ENCODE measurements at places on chromosomes 11 and 22. TPM values are rescaled to one million over a fixed set of nuclear protein-coding genes. Genes with fewer than 3 reads are reported as not detected.
A peak's percentile ranks its signal among the peaks of the same experiment; 100 is the strongest.

- DNase-seq: no peak
Observed at GRCh38 chr11:44752713-44753112, 26.0 kb downstream of the TSPAN18 start.

GRCh38 chr11:11770921-11771486, 70.8 kb upstream of the USP47 start:
- DNase-seq: no peak

DNA sequence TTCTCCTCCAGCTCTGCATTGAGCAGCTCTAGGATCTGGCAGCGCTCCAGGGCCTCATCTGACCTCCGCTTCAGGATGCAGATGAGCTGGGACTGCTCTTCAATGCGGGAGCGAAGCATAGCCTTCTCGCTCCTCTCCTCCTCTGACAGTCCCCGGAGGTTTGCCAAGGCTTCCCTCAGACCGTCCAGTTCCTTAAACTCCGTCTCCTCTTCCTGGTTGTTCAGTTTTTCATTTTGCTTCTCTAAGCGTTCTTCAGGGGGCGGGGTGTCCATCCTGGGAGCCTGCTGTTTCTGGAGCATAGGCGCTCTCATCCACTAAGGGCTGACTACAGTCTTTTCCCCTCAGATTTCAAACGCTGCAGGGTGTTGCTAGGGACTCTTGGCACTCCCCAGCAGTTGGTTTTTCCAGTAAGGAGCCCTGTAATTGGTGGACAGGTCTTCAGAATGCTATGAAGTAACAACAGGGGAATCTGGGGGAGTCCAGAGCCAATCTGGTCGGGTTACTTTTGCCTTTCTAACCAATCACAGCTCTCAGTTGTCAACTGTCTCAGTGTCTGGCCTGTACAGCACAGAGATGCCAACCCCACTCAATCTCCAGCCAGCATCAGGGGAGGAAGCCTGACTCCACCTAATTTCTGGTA, at the start of gene CCDC89:
TSS of gene CCDC89 (minus strand) at position 376 of the 640 bp plus-strand sequence. CDS start at position 311, 65 bp downstream.
- peak; percentile 72 for DNase-seq

DNA sequence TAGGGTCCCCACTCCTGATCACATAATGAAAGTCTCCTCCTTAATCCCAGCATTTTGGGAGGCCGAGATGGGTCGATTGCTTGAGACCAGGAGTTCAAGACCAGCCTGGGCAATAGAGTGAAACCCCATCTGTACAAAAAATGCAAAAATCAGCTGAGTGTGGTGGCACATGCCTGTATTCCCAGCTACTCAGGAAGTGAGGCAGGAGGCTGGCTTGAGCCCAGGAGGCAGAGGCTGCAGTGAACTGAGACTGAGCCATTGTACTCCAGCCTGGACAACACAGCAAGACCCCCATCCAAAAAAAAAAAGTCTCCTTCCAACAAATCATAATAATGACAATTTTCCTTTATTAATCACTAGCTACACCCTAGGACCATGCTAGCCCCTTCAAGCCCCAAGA, 15.1 kb downstream of the ZMAT5 start:
- no peak for DNase-seq

DNA sequence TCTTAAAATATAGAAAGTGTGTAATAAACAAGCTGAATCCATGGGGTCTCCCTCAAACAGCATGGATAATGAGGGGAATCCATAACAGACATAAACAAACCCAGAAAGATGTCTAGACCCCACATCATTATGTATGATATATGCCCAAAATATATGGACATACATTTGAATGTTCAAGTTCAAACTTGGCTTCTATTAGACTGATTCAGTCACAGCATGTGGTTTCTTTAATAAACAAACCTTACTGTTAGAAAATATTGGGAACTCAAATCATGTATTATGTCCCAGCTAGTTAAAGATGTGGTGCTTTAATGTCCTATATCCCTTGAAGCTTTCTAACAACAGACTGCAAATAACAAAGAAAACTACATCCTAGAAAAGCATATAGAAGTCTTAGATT, 228.6 kb downstream of the SOX6 start:
- no peak for DNase-seq

GRCh38 chr11:119483341-119483880, 60.4 kb upstream of the THY1 start:
- no peak for DNase-seq

- DNase-seq: peak; percentile 23
Observed at GRCh38 chr11:3021125-3021524, 29.0 kb upstream of the NAP1L4 start.

GRCh38 chr11:12243911-12244550, 133.3 kb upstream of the PARVA start:
- DNase-seq: no peak

DNA sequence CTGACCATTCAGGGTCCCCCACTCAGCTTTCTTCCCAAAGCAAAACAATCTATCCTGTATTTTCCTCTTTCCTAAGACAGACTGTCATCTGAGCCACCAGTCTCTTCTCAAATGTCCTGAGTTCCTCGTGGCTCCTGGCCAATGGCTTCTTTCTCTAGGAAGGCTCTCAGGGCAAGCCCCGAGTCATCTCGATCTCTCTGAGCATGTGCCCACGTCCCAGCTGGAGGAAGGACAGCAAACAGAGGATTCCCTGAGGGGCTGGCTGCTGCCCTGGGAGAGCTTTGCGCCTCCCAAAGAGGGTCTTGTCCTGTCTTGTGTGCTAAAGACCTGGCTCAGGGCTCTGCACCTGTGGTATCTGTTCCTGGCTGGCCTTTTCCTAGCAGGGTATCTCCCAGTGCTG, 8.3 kb downstream of the SLC37A2 start:
- DNase-seq: no peak

GRCh38 chr11:61354208-61354607, 7.5 kb downstream of the CYB561A3 start:
- DNase-seq: no peak

The C2CD2L gene
- polyA plus RNA-seq: 10.3 TPM

GRCh38 chr11:101848262-101848661, 66.5 kb upstream of the CEP126 start:
- DNase-seq: no peak

GRCh38 chr11:79242616-79243015, 198.2 kb downstream of the TENM4 start:
- DNase-seq: no peak

- no peak for DNase-seq
Observed at GRCh38 chr11:70383664-70384565, 14.4 kb upstream of the CTTN start.

GRCh38 chr11:64718084-64718779, 4.8 kb downstream of the NRXN2 start:
- DNase-seq: no peak

GRCh38 chr11:75514596-75514995, 11.1 kb downstream of the GDPD5 start:
- no peak for DNase-seq

DNA sequence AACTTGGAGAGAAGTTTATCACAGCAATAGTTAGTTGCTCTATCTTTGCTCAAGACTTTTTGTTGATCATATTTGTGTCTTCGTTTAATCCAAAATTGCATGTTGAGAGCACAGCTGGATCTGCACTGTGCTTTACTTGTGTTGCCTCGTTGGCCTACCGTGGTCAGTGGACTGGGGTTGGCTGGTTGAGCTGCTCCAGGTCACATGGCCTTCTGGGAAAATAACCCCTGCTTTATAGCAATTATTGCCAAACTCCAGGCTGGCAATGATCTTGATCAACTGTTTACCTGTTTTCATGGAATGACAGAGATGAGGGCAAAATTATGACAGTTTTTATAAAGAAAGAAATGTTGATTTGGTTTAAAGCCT, 5.7 kb upstream of the PLET1 start:
- DNase-seq: no peak

DNA sequence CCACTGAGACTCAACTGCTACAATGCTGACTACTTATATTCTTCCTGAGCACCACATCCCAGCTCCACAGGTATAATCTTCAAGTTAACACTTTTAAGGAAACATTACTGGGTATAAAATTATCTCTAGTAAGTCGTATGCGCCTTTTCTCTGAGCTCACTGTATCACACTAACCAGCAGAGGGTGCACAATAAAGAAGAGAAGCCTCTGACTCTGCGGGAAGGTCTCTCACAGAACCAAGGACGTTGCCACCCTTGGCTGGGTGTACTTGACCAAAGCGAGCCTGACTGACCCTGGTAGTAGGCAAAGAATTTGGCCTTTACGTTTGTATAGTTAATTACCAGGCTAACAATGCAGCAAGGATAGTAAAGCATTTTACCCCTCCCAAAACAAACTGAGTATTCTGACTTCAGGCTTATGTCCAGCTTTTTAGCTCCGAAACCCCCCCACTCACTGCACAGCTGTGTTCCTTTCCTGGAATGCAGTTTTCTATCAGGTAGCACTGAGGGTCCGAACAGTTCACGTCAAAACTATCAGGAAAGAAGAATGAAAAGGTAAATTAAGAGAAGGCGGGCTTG, at the start of gene BTBD18:
TSS of gene BTBD18 (minus strand) at position 144 of the 578 bp plus-strand sequence. CDS start 631 bp downstream, outside the sequence.
- DNase-seq: no peak

- no peak for DNase-seq
Observed at GRCh38 chr22:44261861-44262595, 50.7 kb downstream of the SHISAL1 start.
